Stimulated activated CD8-positive, alpha-beta memory T cell treated with anti-CD3 and anti-CD28 coated beads, Interleukin-15, amount 100 ng/mL, for 24 hours (primary cell): ENCODE measurements at places on chromosomes 3 and 15.

DNA sequence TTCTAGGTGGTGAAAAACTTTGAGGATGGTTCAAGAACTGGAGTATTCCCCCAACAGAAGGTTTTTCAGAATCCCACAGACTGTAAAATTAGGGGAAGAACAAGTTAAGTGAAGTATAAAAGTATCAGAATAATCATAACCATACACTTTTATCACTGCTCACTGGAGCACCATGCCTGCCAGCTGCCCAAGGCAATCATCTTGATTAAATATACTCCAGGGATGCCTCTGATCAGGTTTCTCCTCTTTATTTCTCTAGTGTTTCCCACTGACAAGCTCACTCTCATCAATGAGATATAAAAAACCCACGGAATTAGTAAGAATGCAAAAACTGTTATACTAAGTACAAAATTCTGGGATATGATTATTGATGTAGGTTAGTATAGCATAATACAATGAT, 108.0 kb downstream of the STAG1 start:
- DNase-seq: no peak

GRCh38 chr3:171643033-171643432, 167.2 kb downstream of the PLD1 start:
- DNase-seq: no peak

GRCh38 chr15:68377766-68378165, 54.2 kb downstream of the ITGA11 start:
- no peak for DNase-seq

- no peak for DNase-seq
Observed at GRCh38 chr3:147218965-147219364, 187.4 kb downstream of the ZIC4 start.

DNA sequence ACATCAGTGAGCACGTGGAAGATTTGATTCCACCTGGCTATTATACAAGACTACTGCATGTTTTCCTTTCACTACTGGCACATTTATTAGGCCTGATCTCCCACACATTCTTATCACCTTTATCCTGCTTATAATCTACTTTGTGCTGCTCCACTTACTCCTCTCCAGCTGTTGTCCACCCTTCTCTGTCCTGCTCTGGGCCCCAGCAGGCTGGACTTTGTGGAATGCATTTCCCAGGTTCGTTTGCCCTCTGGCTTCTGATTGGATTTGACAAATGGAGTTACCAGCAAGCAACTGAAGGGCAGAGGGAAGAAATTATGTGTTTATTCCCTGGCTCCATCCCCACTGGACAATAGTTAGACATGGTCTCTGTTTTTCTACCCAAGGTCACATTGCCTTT, 75.5 kb downstream of the DCLK3 start:
- DNase-seq: no peak

DNA sequence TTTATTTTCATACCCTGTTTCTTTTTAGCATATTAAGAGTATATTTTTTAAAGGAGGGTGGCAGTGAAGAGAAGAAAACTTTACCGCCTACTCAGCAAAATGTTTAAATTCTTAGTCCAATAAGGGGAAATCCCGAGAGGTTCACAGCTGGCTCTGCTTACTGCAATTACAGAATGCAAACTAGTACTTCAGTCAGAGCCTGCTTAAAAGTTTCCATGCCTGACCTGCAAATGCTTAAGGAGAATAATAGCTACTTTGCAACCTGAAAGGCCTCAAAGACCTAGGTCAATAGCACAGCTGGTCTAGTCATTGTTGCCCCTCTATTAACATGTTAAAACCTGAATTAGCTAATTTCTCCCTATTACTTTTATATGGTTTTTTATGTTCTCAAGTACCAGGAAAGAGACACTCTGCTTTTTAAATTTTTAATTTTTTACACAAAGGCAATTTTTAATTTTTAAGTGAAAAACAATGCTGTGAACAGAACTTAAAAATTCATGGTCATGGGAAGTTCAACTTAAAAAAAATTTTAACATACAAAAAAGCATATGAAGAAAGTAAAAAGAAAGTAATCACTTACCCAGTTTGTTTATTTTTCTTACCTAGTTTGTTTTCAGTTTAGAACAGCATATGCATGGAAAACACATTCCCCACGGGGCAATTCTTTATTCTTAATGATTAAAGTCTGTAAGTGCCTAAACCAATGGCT, 79.2 kb downstream of the P3H2 start:
- no peak for DNase-seq

GRCh38 chr3:61297821-61298220, 46.6 kb upstream of the FHIT start:
- DNase-seq: no peak

GRCh38 chr15:40274350-40275274, 8.3 kb downstream of the ANKRD63 start:
- DNase-seq: peak; percentile 81

GRCh38 chr3:186171521-186171920, 62.6 kb upstream of the ETV5 start:
- DNase-seq: no peak

GRCh38 chr15:29449136-29449535, 179.5 kb upstream of the NSMCE3 start:
- no peak for DNase-seq

DNA sequence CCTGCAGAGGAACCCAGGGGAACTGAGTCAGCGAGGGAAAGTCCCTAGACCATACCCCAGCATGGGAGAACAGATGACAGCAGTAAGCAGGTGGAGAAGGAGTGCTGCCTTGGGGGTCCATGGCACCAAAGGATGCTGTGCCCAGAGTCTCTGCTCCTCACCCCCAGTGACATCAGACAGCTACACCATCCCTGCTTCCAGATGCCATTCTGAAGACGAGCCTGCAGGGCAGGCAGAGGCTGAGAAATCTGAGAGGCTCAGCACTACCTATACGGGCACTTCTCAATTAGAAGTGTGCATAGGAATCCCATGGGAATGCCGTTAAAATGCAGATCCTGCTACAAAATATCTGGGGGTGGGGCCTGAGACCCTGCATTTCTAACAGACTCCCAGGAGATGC, 211.3 kb upstream of the NSMCE3 start:
- DNase-seq: no peak

DNA sequence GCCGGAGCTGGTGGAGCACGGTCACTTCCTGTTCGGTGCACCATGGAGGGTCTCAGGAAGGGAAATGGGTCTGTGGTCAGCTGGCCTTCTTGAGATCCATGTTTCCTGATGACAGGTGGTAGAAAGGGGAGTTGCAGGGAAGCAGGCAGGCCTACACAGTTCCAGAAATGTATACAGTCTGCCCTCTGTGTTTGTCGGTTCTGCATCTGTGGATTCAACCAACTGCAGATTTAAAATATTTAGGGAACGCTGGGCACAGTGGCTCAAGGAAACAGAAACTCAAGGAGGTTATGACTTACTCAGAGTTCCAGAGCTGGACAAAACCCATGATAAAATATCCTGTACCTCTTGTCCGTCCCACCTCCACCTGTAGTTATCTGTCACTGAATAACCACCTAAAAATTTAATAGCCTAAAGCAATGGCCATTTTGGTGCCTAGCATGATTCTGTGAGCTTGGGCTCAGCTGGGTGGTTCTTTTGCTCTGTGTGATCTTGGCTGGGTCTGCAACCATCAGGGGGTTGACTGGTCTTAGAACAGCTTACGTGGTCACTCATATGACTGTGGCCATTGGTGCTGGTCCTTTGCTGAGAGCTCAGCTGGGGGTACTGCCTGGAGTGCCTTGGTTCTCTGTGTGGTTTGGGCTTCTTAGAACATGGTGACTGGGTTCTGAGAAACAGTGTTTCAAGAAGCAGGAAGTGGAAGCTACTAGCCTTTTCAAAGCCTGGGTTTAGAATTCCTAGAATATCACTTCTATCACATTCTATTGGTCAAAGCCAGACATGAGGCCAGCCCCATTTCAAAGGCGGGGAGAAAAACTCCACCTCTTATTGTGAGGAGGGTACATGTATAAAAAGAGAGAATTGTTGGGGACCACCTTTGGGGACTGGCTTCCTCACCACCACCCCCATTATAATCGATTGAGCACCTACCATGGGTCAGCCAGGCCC, 239.7 kb upstream of the BHLHE40 start:
- no peak for DNase-seq

GRCh38 chr3:104687362-104687761, 679.3 kb upstream of the ALCAM start:
- no peak for DNase-seq

- DNase-seq: no peak
Observed at GRCh38 chr15:87863152-87863551, 393.4 kb downstream of the NTRK3 start.

DNA sequence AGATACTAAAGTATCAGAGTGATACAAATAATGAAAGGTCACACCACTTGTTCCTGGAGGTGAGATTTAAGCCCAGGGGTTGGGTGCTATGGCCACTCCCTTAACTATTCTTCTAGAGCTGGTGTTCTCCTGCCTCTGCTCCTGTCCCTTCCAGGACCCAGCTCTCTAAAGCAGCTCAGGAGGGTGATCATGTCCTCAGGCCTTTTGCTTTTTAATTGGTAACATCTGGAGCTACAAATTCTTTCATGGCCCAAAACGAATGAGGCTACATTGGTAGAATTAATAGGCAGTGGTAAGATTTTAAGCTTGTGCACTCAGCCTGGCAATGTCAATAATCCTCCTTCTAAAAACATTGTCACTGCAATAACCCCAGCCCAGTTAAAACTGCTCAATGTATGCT, 38.2 kb upstream of the CNOT10 start:
- no peak for DNase-seq

DNA sequence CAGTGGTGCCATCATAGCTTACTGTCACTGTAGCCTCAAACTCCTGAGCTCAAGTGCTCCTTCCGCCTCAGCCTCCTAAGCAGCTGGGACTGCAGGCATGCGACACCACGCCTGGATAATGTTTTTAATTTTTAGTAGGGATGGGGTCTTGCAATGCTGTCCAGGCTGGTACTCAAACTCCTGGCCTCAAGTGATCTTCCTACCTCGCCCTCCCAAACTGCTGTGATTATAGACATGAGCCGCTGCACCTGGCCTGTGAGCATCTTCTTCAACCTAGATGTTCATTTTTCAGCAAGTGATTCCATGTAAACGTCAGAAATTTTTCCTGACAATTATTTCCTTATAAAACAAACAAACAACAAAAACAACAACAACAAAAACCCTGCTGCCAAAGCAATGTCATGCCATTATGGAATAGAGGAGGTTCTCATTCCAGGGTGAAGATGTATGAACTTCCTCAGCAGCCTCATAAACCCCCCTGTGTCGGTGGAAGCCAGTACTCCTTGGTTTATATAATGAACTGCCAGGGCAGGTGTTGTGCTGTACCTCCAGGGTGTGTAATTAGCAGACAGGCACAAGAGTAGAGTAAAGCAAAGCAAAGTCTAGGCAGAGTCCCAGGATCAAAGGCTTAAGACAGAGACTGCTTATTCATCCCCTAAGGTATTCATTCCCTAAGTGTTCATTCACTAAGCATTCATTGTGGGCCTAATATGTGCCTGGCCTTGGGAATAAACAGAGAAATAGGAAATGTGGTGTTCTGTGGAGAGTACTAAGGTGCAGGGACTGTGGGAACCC, 44.6 kb downstream of the NR2C2 start:
- no peak for DNase-seq

- no peak for DNase-seq
Observed at GRCh38 chr3:48595075-48595525, at the start of gene COL7A1. COL7A1 (minus strand) TSS chr3:48595329; CDS start chr3:48595159, 170 bp downstream.
